ENCODE measurements at places on chromosomes 11 and 22.

GRCh38 chr11:125062931-125063428 is at the start of gene SLC37A2:
TSS of gene SLC37A2 (plus strand) at chr11:125063305. CDS start at chr11:125063368, 63 bp downstream.
- peak; percentile 78 for DNase-seq

- no peak for DNase-seq
Measured at GRCh38 chr11:1307163-1307870, 2.1 kb downstream of the TOLLIP start.

DNA sequence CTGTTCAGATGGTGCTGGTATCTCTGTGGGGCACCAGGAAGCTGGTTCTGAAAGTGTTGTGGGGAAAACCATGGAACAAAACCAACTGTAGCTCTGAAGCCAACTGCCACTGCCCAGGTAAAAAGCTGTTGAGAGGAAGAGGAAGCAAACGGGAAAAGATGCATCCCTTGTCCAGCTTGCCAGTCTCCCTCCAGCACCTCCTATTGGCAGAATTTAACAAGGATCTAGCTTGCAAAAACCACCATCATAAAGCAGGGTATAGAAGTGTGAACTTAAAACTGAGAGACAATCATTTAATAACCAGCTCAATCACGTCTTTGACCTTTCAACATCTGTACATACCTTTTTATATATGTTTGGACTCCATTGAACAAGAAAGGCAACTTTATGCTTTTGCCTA is 4.5 kb downstream of the PATE1 start:
- no peak for DNase-seq

DNA sequence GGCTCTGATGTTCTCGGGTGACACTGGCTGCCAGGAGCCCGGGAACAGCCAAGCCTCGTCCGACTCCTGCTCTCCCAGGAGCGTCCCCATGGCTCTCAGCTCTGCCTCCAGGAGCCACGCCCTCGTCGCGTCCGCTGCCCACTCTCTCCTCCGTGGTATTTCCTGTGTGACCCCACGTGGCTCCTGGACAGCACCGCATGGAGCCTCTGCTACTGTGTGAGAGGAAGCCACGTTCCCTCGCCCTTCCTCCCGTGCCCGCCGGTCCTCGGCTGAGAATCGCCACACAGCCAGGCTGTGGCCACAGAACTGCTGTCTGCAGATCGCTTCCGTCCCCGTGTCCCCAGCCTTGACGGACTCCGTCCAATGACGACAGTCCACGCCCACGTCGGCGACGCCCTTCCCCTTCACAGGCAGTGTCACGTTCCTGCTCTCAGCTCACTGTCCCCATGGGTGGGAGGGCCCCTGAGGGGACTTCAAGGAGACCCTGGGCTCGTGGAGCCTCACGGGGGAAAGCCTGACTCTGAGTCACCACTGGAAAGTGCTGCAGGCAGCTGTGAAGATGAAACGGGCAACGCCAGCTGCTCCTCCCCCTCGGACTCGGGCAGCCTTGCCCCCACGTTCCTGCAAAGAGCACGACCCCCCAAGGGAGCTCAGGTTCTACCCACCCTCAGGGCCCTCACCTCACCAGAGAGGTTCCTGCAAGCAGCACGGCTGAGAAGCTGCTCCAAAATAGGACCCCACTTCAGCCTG is 458.5 kb downstream of the BRD1 start:
- DNase-seq = no peak

DNA sequence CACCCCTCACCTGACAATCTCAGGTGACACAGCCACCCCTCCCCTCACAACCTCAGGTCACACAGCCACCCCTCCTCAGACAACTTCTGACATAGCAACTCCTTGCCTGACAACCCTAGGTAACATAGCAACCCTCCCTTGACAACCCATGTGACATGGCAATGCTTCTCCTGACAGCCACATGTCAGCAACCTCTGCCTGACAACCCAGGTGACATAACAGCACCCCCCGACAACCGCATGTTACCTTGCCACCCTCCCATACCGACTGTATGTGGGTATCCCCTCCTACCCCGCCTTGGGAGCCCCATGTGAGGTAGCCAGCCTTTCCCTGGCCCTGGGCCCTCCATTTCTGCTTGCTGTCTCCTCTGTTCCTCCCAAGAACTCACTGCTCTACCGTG is 77.7 kb upstream of the B3GAT1 start:
- DNase-seq = no peak

GRCh38 chr11:123190518-123190917 is 4.5 kb downstream of the CLMP start:
- no peak for DNase-seq
